ENCODE measurements at places on chromosomes 12 and 14. TPM values are rescaled to one million over a fixed set of nuclear protein-coding genes. Genes with fewer than 3 reads are reported as not detected.

DHRS2 gene
- total RNA-seq, result 0.66 TPM

DNA sequence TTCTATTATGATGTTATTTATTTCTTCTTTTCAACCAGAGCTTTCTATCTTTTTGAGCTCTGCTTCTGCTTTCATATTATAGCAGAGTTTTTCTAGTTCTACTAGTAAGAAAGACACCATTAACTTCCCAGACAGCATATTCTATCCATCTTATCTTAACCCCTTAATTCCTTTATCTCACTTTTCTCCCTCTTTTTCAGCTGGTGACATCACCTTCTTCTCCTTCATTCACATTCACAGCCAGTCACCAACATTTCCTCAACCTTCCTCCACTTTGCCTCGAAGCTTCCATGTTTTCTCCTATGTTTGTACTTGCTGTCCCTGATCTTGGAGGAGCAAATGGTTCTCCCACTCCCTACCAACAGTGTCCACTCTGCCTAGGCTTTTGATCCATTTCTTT lies 3.5 kb upstream of the CSRP2 start:
- no peak overlapping the region for H3K27ac ChIP-seq
- H3K4me3 ChIP-seq, result no peak overlapping the region
- H3K36me3 ChIP-seq, result no peaks in the 10 kb centered on the region

DNA sequence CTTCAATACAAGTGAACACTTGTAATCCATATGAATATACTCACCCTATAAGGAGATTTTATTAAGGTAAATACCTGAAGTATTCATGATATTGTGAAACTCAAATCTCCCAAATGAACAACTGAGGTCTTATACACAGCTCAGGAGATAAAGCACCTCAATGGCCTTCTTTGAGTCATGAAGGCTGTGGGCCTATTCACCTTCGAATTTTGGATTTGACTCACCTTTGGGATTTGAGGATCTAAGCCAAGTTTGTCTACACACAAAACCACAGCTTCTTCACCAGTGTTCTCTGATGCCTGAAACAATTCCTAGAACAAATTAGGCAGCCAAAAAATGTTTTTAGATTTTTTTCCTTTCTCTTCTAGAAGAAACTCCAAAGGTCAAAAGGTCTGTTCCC lies 194.1 kb downstream of the NUAK1 start:
- no peaks in the 10 kb centered on the region for H3K27me3 ChIP-seq
- no peaks in the 10 kb centered on the region for H3K4me1 ChIP-seq
- H3K4me3 ChIP-seq, result no peak overlapping the region

DNA sequence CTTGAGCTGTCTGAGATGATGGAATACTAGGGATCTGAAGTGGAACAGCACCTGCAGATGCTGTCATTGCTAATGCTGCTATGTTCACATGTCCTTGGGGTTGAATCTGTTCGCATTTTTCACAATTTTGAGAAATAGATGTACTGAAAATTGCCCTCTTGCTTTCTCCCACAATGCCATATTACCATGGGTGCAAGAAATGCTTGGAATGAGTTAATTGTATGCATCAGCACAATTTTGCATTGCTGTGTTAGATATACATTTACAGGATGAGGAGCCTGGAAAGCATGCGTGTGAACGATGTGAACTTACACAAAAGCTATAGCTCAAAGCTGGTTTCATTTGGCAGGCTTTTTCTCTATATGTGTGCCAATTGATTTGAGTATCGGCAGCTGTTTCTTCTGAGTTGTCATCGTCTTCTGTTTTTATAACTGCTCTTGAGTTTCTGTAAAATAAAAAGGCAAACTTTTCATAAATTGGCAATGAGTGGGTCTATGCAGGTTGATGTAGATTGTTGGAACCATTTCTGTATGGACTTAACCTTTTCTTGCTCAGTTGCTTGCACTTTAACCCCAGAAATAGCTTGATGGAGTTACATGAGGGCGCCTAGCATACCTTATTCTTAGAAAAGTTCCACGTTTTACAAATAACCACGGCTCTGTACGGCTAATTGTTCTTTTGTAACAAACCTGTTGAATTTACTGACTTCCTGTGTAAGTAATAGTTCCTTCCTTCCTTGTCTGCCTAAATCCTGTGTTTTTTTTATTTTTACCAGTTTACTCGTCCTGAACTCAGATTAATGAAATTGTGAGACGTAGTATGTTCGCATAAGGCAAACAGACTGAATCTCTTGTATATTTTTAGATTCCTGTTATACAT lies 105.9 kb downstream of the FGD4 start:
- peaks cover 2% of the 10 kb centered on the region for H3K36me3 ChIP-seq
- H3K4me3 ChIP-seq, result no peak overlapping the region
- no peaks in the 10 kb centered on the region for H3K27me3 ChIP-seq
- no peak for DNase-seq

Measured in H9 (cell line).